ENCODE measurements at places on chromosomes 1 and 21.

DNA sequence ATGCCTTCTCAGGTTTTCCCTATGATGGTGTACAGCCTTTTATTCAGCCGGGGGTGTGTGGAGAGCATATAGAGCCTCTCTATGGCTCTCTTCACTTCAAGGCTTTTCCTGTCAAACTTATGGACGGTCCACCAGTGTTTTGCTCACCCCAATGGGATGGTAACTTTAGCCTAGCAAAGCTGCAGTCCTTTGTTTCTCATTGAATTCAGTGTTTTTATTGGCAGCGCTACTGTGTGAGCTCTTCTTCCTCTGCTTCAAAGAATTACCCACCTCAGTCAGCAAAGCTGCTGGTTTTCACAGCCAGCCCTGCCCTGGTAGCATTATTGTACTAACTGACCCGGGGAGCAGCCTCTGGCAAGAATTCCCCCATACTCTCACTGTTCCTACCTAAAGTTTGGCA is 145.3 kb upstream of the RRP15 start:
- H3K27me3 ChIP-seq: no peaks in the 10 kb centered on the region
- no peaks in the 10 kb centered on the region for H3K4me1 ChIP-seq
- no peak overlapping the region for H3K4me3 ChIP-seq
- DNase-seq: no peak
- no peak overlapping the region for H3K27ac ChIP-seq

- H3K27me3 ChIP-seq: peaks cover 75% of the 10 kb centered on the region
- peak overlapping the region; percentile 83 for H3K4me3 ChIP-seq
- no peak overlapping the region for H3K27ac ChIP-seq
Observed at GRCh38 chr1:207959141-207959825, 48.4 kb upstream of the CD34 start.

DNA sequence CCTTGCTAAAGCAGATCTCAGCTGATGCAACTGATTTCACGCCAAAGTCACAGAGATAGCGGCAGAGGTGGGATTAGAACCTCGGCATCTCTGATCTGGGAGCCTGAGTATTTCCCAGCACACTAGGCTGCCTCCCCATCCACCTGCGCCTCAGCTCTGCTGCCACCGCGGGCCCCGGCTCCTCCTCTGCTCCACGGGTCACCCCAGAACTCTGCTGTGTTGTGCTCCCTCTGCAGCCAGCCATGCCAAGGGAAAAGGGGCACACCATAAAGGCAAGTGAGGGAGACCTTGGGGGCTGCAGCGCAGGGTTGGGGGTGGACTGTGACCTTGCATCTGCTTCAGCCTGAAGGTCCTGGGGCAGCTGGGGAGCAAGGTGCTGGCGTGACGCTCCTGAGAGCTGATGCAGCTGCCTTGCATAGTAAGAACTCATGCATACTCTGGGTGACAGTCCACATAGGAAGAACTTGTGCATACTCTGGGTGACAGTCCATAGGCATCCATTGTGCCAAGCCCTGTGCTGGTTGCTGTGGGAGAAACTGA is 68.7 kb downstream of the MAN1C1 start:
- H3K27me3 ChIP-seq: no peaks in the 10 kb centered on the region
- DNase-seq: no peak
- H3K4me1 ChIP-seq: peaks cover 4% of the 10 kb centered on the region
- H3K4me3 ChIP-seq: no peak overlapping the region
- no peak overlapping the region for H3K27ac ChIP-seq
- H3K36me3 ChIP-seq: no peaks in the 10 kb centered on the region

GRCh38 chr1:221753828-221754188 is 11.9 kb upstream of the DUSP10 start:
- H3K36me3 ChIP-seq: no peaks in the 10 kb centered on the region
- H3K27ac ChIP-seq: no peak overlapping the region
- no peaks in the 10 kb centered on the region for H3K4me1 ChIP-seq
- no peak overlapping the region for H3K4me3 ChIP-seq
- DNase-seq: no peak

- peak overlapping the region; percentile 100 for H3K4me3 ChIP-seq
- no peak overlapping the region for H3K27ac ChIP-seq
- no peak for DNase-seq
- peaks cover 2% of the 10 kb centered on the region for H3K36me3 ChIP-seq
- no peaks in the 10 kb centered on the region for H3K27me3 ChIP-seq
Observed at GRCh38 chr1:161175771-161176453, 1.4 kb downstream of the B4GALT3 start.

DNA sequence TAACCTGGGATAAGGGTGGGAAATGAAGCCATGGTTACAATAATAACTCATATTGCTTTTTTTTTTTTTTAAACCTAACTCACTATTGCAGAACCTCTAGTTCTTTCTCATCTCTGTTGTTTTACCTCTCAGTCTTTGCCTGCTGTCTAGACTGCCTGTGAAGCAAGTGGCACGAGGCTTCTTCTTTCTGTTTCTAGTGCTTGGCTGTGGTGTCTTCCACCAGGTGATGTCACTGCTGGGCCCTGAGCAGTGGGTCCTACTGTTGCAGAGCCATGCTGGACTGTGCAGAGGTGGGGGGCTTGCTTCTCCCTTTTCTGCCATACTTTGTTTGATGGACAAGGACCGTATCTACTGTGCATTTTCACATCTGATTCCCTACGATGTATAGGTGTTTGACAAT is 51.7 kb downstream of the ZNF326 start:
- no peak for DNase-seq
- no peak overlapping the region for H3K4me3 ChIP-seq
- no peaks in the 10 kb centered on the region for H3K36me3 ChIP-seq
- H3K27ac ChIP-seq: peak overlapping the region; percentile 41
- no peaks in the 10 kb centered on the region for H3K4me1 ChIP-seq

- H3K4me1 ChIP-seq: no peaks in the 10 kb centered on the region
- no peak for DNase-seq
- H3K27ac ChIP-seq: no peak overlapping the region
- no peak overlapping the region for H3K4me3 ChIP-seq
Observed at GRCh38 chr1:18118491-18118890, 10.9 kb downstream of the IGSF21 start.

DNA sequence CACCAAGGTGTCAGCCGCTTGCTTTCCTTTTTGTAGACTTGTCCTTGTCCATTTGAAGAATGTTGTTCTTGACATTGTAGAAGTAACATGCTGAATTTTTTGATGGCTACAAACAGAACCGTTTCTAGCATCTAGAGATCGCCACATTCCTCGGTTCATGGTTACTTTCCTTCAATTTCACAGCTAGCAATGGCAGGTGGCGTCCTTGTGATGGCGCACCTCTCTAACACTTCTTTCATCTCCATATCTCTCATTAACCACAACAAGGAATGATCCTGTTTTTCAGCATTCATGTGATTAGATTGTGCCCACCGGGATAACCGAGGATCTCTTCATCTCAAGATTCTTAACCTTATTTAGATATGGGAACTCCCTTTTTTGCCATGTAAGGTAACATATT is 2129.8 kb downstream of the NCAM2 start:
- H3K36me3 ChIP-seq: no peaks in the 10 kb centered on the region
- no peak overlapping the region for H3K4me3 ChIP-seq
- no peaks in the 10 kb centered on the region for H3K27me3 ChIP-seq
- H3K27ac ChIP-seq: no peak overlapping the region
- H3K4me1 ChIP-seq: no peaks in the 10 kb centered on the region
- no peak for DNase-seq

DNA sequence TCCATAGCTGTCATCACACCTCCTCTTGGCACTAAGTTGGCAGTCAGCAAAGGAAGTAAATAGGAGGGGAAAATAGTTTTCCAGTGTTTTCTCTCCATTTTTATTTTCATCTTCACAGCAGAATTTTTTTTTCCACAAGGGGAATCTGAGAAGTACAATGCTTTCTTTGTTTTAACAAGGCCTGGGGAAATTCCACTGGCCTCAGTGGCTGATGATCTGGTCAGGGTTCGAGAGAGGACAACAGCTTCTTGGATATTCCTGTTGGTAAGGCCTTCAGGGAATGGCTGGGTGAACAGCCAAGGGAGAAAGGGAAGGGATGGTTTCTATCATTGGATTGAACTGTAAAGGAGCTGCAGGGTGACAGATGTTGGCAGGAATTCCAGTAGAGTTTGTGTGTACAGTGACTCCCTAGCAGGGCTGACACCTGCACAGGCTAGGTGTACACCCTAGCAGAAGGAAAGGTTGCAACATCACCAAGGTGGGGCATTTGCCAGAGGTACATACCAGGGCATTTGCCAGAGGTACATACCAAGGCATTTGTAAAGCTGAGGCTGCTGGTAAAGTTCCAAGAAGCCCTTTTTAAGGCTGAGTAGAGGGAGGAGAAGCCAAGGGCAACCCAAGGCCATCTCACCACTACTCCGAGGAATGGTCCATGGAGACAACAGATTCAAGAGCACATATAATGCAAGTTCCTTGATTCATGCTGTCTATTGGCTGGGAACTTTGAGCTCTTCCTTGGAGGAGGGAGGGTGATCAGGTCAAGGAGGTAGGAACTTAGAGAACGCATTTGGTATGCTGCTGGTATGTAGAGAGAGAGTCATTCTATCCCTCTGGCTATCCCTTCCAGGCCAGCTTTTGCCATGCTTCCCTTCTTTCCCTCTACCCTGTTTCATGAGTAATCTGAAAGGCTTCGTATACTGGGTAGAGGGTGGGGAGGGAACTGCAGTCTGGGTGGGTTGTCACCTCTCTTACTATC is 3.1 kb downstream of the GJA5 start:
- peaks cover 27% of the 10 kb centered on the region for H3K4me1 ChIP-seq
- peak overlapping the region; percentile 15 for H3K27ac ChIP-seq
- H3K36me3 ChIP-seq: no peaks in the 10 kb centered on the region
- no peak for DNase-seq

GRCh38 chr1:2151252-2151651 is 43.3 kb downstream of the FAAP20 start:
- H3K27ac ChIP-seq: no peak overlapping the region
- no peaks in the 10 kb centered on the region for H3K27me3 ChIP-seq
- no peaks in the 10 kb centered on the region for H3K4me1 ChIP-seq

DNA sequence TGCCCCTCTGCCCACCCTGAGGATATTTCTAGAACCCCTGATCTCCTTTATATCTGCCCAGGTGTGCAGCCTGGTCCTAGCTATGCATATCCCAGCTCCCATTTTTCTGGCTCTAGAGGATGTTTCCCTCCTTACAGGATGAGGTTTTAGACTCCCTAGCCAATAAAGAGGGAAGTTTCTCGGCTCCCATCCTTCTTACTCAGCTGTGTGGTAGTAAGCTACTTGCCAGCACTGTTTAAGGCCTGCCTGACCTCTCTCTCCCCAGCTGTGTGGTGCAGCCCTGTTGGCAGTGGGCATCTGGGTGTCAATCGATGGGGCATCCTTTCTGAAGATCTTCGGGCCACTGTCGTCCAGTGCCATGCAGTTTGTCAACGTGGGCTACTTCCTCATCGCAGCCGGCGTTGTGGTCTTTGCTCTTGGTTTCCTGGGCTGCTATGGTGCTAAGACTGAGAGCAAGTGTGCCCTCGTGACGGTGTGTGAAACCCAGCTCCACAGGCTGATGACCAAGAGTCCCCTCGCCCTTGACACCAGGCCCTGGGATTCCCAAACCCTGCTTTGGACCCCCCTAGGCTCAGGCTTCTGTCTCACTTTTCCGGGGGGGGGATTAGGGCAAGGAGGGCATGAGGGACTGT is 7.8 kb upstream of the P3R3URF start:
- peaks cover 3% of the 10 kb centered on the region for H3K36me3 ChIP-seq
- no peaks in the 10 kb centered on the region for H3K27me3 ChIP-seq
- peak overlapping the region; percentile 48 for H3K27ac ChIP-seq
- peaks cover 4% of the 10 kb centered on the region for H3K4me1 ChIP-seq
- no peak overlapping the region for H3K4me3 ChIP-seq

- peaks cover 31% of the 10 kb centered on the region for H3K4me1 ChIP-seq
- peaks cover 41% of the 10 kb centered on the region for H3K27me3 ChIP-seq
- H3K4me3 ChIP-seq: no peak overlapping the region
- no peak overlapping the region for H3K27ac ChIP-seq
- DNase-seq: no peak
- H3K36me3 ChIP-seq: no peaks in the 10 kb centered on the region
Observed at GRCh38 chr1:58573705-58574591, 3.1 kb downstream of the TACSTD2 start.

Measured in neural crest cell (in vitro differentiated cells).